ENCODE measurements at places on chromosomes 3 and 15.

- peak; percentile 48 for DNase-seq
These were observed 15.1 kb downstream of the U2SURP start for GRCh38 chr3:143016321-143016972.

DNA sequence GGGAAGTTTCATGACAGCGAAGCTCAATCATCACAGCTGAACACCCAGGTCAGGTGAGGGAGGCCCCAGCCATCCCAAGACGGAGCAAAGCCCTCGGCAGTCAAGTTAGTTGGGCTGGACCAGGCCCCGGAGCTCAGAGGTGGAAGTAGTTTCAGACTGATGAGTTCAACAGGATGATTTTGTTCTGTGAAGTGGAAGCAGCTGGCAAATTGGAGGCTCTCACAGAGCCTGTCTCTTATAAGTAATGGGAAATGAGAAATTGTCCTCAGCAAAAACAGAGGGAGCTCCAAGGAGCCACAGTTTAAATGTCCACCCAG is 245.1 kb downstream of the XXYLT1 start:
- DNase-seq, result no peak

GRCh38 chr3:151351219-151351618 is 21.9 kb upstream of the P2RY13 start:
- no peak for DNase-seq

- DNase-seq, result no peak
These were observed 128.8 kb downstream of the SMAD6 start for GRCh38 chr15:66830823-66831222.

DNA sequence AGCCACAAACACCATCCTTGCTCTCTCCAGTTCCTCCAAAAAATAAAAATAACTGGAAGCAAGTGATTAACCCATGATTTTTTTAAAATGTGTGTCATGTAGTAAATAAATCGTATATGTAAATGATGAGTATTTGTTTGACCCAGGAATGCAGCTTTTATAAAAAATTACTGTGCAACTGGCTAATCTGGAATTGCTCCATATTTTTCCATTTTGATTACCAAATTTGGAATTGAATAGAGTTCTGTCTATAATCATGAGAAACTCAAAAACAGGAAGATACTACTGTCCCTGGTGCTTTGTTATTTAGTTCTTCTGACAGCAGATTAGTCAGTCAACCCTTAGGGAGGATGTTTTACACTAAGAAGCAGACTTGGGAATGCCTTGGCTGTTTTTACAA is 116.2 kb downstream of the CCNL1 start:
- DNase-seq, result no peak

- DNase-seq, result no peak
These were observed 348.7 kb upstream of the LMCD1 start for GRCh38 chr3:8152821-8153418.

DNA sequence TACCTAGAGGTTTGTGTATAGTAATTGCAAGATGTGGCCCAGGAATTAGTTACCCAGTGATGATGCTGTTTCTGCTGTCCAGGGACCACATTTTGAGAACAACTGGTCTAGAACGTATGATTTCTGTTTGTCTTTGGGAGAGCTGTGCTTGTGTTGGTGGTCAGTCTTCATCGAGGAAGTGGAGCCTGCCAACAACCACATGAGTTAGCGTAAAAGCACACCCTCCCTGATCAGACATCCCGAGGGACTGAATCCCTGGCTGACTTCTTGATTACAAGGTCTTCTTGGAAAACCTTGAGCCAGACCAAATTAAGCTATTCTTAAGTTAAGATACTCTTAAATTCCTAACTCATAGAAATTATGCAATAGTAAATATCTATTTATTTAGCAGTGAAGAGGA is 81.7 kb upstream of the ZPLD1 start:
- DNase-seq, result no peak

DNA sequence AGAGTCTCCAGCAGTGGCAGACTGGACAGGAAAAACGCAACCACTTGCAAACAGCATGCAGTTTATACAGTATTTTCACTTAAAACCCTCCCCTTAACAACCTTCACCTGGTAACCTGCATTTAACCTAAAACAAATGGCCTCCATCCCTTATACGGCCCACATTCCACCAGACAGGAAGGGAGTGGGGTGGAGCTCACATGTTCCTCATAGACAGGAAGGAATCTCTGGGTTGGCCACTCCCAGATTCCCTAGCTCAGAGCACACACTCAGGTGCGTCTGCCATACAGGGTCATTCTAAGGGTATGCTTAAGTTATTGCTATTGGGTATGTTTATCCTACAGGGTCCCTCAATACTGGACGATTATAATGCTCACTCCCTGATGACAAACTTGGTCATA is 16.8 kb upstream of the ABHD2 start:
- DNase-seq, result peak; percentile 43

DNA sequence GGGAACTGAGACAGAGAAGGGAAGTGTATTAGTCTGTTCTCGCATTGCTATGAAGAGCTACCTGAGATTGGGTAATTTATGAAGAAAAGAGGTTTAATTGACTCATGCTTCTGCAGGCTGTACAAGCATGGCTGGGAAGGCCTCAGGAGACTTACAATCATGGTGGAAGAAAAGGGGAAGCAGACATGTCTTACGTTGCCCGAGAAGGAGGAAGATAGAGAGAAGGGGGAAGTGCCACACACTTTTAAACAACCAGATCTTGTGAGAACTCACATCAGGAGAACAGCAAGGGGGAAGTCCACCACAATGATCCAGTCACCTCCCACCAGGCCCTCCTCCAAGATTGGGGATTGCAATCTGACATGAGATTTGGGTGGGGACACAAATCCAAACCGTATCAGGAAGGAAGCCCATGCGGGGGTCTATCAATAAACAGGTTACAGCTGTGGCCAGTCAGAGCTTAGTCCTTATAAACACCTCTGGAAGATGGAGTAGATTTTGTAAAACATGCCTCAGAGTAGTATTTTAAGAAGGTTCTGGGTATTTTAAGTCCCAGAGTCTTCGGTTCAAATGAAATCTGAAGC is 153.9 kb downstream of the GHSR start:
- no peak for DNase-seq

DNA sequence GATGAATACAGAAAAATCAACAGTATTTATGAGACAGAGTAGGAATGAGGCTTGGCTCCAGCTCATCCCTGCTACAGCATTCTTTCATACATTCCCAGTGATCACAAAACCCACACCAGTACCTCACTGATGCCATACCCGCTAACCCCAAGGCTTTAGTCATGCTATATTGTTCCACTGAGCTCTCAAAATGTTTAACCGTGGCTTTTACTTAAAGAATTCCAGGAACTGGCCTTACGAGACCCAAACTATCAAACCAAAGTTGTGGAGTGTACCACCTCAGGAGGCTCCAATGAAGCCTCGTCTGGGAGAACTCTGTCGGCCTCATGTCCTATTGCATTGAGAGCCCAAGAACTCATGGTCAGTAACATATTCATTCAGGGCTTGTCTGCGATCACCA is 278.9 kb downstream of the ULK4 start:
- no peak for DNase-seq

GRCh38 chr15:81271761-81272644 is 51.9 kb downstream of the STARD5 start:
- no peak for DNase-seq
